Suprapubic skin (tissue), 4 donors: ENCODE measurements at places on chromosomes 12 and 14. TPM values are rescaled to one million over a fixed set of nuclear protein-coding genes. Genes with fewer than 3 reads are reported as not detected.

GRCh38 chr12:99984271-99985128 lies at the start of gene ANKS1B:
Gene ANKS1B, minus strand, starts transcription at chr12:99984936. Its CDS starts 699 bp downstream, at chr12:99984237.
- peak; percentile 62 for DNase-seq

DNA sequence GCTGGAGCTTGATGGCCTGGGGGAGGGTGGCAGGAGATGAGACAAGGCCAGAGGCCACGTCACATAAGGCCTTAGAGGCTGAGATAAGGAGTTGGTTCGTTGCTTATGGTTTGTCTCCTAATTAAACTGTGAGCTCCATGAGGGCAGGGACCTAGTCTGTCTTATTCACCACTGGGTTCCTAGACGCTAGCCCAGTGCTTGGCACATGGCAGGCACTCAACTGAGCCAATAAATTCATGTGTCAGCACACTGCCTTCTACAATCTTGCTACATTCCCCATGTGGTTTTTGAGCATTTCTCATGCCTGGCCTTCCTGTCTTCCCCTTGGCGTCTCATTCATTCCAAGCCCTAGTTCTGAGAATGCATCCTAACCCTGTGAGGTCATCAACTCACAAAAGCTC lies 92.5 kb upstream of the MED13L start:
- no peak for DNase-seq

DNA sequence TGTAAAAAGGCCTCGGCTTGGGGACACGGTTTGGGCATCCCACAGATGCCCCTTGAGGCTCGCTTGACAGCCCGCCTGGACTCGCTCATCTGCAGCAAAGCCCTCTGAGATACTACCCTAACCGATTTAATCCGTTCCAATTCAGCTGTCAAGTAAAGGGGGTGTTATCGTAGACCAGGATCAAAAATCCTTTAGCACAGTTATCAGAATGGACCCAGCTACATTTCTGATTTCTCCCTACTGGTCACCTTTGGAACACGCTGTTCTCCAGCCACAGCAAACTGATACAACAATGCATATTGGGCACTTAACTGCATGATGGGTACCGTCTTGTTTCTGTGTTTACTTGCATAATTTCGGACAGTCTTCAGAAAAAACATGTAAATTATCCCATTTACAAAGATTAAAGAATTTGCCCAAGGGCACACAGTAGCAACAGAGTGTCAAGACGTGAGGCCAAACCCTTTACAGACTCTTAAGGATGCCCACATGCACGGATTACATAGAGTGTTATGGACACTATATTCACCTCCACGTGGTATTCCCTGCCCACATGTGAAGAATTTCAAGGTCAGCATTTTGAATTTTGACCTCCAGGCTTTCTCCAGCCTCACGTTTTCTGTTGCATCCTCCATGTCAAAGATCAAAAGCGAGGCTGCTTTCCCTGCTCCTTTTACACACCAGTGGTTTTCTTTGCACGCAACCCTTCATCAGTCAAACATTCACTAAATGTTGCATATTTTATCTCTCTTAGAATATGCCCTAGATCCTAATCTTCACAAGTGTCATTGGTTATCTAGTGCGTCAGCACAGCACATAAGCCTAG lies 3.2 kb upstream of the DUSP6 start:
- no peak for DNase-seq

- DNase-seq: no peak
These were observed 39.7 kb upstream of the AP4S1 start for GRCh38 chr14:30985796-30986195.

DNA sequence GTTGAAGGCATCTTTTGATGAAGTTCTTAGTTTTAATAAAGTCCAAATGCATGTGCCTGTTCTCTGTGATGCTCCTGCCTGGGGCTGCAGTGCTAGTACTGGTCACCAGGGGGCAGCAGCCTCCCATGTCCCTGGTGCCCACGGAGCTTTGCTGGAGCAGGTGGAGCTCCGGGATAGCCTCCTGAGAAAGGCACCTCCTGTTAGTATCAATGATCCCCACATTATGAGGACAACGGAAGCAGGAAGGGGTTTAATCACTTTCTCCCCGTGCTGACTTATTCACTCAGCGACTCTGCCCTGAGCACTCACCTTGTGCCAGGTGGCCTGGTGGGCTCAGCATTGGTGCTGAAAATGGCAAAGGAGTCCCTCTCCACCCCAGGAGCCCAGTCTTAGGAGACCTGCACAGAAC lies 123.0 kb upstream of the PZP start:
- DNase-seq: no peak

Gene ATP5MC2
- 381 TPM for total RNA-seq
